ENCODE measurements at places on chromosomes 7 and 10.

- DNase-seq, result no peak
These were observed 508.5 kb downstream of the RPS24 start for GRCh38 chr10:78542141-78542489.

- no peak for DNase-seq
These were observed 97.0 kb downstream of the CTTNBP2 start for GRCh38 chr7:117776224-117776623.

GRCh38 chr10:71338728-71339495 is 19.9 kb downstream of the SLC29A3 start:
- no peak for DNase-seq

GRCh38 chr7:91249506-91250233 is 14.6 kb upstream of the FZD1 start:
- DNase-seq, result no peak

DNA sequence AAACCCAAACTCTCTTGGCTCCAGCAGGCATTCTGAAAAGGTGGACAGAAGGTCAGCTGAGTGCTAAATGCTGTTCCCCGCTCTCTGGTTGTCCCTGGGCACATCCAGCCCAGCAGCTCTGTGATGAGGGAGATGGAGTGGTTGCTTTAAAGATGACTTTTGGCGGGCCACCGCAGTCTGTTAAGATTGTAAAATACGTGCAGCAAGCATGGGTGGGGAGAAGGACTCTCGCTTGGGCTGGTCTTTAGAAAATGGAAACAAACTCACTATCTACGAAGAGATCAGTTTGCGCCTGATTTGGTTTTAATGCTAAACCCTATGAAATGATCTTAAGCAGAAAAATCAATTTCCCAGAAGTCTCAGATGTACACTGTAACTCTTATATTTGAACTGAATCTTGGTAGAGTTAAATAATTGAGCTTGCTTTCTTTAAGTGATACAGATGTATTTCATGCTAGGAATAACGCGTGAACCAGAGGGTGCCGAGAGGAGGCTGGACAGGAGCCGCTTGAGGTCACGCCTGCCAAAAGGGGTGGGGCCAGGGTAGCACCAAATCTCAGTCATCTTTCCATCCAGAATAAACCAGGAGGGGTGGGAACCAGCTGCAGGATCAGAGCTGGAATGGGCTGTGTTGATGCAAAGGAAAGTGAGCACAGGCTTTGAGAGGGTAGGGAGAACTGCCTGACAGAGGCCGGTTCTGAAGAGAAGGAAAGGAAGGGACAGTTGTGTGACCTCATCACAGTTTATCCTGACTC is 170.2 kb upstream of the MKI67 start:
- no peak for DNase-seq

Measured in WERI-Rb-1 (cell line).